ENCODE measurements at places on chromosomes 5 and 9.

DNA sequence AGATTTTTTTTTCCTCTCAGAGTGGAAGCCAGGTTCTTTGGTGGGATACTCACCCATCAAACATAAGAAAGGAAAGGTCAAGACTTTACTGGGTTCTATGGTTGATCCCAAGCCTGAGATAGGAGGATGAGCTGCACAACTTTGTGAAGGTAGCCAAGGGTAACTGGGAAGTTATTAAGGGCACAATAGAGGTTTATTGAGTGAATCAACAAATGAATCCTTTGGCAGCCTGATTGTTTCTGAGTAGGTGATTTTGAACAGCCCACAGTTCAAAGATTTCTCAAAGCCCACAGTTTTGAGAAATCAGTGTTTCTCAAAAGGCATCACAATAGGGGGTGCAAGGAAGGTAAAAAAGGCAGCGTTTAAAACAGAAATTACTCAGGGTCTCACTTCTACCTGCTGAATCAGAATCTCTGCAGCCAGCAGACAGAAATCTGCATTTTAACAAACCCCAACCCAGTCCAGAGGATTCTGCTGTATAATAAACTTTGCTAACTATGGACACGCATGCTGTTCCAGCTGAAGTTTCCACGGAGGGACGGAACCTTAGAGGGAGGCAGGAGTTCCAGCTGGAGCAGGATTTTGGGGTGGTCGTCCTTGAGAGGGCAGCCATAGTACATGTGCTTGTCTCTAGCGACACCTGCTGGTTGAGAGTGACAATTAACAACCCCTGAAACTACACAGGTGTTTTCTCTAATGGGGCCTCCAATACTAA lies 32.7 kb upstream of the FSD1L start:
- peak; percentile 12 for DNase-seq

- no peak for DNase-seq
Observed at GRCh38 chr9:92781899-92782298, 17.3 kb upstream of the BICD2 start.

GRCh38 chr5:126101901-126102300 lies 321.3 kb upstream of the GRAMD2B start:
- no peak for DNase-seq

DNA sequence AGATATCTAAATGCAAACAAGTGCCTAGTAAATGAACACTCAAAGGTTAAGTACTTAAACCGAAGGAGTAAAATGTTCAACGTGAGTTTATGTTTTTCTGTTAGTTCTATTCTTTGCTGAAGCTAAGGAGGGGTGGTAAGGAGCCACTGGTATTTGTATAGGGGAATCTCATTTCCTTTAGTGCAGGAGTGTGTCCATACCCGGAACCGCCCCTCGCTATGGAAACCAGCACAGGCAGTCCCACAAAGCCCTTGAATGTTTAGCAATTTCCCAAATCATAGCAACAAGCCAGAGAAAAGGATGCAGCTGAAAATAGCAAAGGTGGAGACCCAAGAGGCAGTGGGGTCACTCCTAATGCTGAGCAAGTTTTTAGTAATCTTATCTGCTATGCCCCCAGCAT lies 78.8 kb upstream of the STK32A start:
- no peak for DNase-seq

GRCh38 chr5:136205061-136205702 lies 12.2 kb upstream of the SMIM32 start:
- DNase-seq: no peak

GRCh38 chr9:136418182-136419091 lies 8.0 kb downstream of the PMPCA start:
- no peak for DNase-seq

DNA sequence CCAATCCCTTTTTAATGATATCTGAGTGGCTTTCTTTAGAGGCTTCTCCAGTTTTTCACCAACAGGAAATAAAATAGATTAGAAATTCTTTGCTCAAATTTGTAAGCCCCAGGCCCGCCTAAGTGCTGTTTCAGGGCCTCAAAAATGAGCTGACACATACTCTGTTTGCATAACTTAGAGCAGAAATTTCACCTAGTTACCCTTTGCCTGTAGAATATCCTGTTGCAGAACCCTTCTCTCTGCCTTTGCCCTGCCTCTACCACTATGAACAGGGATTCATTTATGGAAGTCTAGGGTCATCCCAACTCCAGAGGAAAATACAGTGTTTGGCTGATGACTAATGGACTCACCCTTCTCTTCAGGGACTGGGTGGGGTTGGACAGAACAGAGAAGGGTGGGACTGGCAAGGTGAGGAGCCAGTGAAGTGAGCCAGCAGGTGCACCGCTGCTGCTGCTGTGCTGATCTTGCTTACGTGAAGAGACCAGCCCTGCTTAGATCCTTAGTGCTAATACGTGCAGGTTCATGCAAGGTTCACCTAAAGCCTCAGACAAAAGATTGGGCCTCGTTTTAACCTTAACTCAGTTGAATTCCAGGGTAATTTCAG lies 22.8 kb downstream of the OSTF1 start:
- DNase-seq: no peak

All from stimulated activated CD8-positive, alpha-beta memory T cell treated with anti-CD3 and anti-CD28 coated beads, Interleukin-4, amount 100 ng/mL, for 4 hours (primary cell).